ENCODE measurements at places on chromosomes 12 and 14. TPM values are rescaled to one million over a fixed set of nuclear protein-coding genes. Genes with fewer than 3 reads are reported as not detected.

- peak; percentile 3 for DNase-seq
Observed at GRCh38 chr14:46344327-46344937, 307.1 kb downstream of the RPL10L start.

GRCh38 chr14:36657399-36658122, 4.1 kb upstream of the PAX9 start:
- no peak for DNase-seq

- DNase-seq = peak; percentile 68
Observed at GRCh38 chr14:86646696-86647690, 1117.0 kb downstream of the FLRT2 start.

GRCh38 chr12:48977290-48978281, 536 bp upstream of the WNT1 start:
- no peak for DNase-seq

CPNE6 gene
- not detected for total RNA-seq

DNA sequence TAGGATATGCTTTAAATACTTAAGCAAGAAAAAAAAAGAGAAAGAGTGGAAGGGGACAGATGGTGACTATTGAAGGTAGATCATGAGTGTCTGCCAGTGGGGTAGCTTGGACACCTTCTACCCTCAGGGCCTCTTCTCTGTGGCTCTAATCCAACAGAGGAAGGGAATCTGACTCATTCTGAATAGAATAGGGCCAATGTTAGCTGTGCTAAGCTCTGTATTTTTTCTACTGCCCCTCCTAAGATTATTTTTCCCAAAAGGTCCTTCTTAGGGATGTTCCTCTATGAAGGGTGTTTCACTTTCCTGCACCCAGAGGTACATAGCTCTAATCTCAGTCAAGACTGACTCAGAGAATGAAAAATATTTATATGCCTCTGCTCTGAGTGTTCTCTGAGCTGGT, 25.6 kb downstream of the UNC79 start:
- no peak for DNase-seq

IRAK3 gene
- total RNA-seq = 7.4 TPM

DNA sequence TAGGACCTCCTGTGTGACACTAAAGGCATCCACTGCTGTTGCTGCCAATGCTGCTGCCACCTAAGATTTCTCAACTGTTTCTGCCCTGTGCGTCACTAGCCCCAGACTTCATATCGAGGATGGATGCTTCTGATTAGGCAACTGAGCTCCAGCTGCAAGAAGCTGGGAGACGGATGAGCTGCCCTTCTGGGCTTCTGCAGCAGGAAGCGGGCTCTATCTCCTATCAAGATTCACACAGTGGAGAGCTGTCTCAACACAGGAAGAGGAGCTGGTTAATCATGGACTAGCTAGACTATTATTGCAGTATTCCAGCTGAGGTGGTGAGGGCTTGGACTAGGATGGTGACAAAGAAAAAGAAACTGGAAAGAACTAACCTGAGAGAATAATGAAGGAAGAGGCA, 59.2 kb upstream of the PELI2 start:
- no peak for DNase-seq

GUCY2C gene
- not detected for total RNA-seq

DNA sequence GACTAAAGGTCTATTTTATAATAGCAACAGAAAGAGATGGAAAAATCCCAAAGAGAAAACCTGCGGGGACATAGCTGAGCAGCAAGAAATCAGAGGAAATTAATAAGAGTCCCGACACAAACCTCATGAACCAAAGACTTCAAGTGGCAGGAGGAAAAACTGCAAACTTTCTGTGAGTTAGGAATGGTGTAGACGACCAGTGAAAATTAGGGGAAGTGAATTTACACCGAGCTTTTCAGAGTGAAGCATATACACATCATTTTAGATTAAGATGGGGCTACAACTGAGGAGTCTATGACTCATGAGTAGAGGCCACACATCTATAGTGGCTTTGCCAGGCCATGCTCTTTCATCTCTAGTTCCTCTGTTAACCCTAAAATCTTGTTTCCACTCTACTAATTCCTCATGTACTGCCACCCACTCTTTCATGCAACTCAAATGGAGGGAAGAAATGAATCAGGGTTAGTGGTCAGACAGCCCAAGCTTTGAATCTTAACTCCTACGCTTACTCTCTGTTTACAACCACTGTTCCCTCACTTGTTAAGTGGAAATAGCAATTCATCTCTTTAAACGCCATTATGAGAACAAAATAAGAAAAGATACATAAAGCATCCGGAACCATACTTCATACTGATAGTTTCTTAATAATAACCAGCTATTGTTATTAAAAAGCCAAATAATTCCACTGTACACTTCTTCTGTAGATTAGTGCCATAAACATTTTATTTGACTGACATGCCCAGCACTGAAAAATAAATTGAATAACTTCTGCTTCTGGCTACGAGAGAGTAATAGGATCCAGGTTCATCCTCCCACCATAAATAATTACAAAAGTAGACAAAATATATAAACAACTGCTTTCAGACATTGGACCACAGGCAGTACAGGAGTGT, 219.3 kb downstream of the RMST start:
- no peak for DNase-seq

SIVA1 gene
- total RNA-seq = 65.1 TPM

DNA sequence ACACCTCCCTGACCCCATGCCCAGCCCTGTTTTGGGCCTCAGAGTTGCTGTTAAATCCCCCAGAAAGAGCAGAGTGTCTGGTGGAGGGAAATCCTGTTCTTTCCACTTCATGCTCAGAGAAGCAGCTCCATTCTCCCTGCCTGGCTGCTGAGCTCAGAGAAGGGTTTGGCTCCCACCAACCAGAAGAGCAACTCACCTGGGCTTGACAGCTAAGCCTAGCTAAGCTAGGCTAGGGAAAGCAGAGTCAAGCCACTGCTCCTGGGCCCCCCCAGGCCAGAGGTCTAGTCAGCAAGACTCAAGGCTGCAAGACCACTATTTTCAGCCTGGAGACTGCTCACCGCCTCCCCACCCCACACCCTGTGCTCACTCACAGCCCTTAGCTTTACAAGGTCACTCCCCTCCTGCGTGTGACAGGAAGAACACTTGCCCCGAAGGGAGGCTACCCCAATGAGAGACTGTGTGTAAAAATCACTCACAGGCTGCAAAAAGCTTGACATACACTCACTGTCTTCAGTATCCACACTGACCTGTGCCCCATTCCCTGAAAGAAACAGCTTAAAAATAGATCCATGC, 13.5 kb downstream of the GSC start:
- no peak for DNase-seq

RNASE7 gene
- not detected for total RNA-seq

- DNase-seq = no peak
Observed at GRCh38 chr12:46177025-46177424, 91.8 kb downstream of the SLC38A1 start.

- no peak for DNase-seq
Observed at GRCh38 chr14:99686557-99687283, 2.6 kb downstream of the CYP46A1 start.

GRCh38 chr12:93699271-93700145, 22.3 kb downstream of the CRADD start:
- peak; percentile 65 for DNase-seq

DNA sequence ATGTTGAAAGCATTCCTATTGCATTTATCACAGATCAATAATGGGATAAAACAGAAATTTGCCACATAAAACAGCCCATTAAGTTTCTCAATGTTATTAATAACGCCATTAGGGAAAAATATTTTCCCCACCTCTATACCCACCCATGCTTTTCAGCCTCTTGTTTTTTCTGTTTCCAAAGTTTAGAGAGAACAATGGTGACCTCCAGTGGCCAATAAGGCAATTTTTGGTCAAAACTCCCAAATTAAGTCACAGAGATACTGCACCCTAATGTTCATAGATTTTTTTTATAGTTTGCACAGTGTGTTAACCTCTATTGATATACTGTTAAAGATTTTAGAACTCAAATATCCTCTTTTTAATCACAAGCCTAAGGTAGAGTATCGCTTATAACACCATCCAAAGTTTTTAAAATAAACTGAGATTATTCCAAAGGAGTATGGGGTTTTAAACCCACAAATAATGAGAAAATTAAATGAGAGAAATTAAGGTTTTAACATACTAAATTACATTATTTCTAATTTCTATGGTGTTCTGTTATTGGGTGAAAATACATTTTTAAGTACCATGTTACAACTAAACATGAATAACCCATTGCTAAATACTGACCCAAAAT, 184.7 kb upstream of the DCN start:
- peak; percentile 46 for DNase-seq

All from fibroblast of lung (primary cell).